ENCODE measurements at places on chromosomes 5 and 9.
A peak's percentile ranks its signal among the peaks of the same experiment; 100 is the strongest.

- no peak for DNase-seq
Observed at GRCh38 chr5:15260356-15261268, 239.4 kb upstream of the FBXL7 start.

- no peak for DNase-seq
Observed at GRCh38 chr9:15512889-15513288, 2.1 kb upstream of the PSIP1 start.

- DNase-seq: no peak
Observed at GRCh38 chr5:74562122-74562521, 78.4 kb downstream of the ENC1 start.

- DNase-seq: no peak
Observed at GRCh38 chr5:138832218-138832617, 42.9 kb downstream of the LRRTM2 start.

DNA sequence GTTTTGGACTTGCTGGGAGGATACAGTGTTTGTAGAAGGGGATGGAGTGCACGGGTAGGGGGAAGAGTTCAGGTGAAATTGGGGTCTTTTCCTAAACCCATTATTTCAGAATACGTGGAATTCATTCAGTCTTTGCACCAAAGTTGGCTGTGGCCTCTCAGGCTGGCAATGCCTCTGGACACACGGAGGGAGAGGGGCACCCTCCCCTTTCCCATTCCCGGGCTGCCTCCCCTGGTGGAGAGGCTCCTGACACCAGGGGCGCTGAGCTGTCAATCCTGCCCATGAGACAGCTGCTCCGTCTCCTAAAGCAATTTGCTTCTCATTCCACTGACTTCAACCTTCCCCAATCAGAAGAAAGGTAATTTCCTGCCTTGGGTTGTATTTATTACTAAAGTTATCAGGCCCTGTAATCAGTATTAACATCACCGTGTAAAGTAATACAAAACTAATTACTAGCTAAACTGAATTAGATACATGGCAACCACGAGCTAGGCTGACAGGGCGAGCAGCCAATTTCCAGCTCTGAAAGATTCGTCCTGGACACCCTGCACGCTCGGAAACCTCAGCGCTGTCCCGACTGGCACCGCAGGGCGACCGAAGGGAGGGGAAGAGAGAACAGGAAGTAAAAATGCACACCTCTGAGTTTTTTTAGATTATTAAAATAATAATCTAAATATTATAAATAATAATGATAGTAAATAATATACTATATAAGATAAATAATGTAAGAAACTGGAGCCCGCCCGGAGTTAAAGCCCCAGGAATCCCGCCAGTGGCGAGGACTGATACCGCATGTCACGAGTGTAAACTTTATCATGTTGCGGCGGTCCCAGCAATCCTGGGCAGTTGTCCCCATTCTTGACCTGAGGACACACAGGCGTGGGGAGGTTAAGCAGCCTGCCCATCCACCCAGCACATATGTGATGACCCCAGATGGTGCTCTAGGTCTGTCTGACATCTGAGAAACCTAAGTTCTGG, 6.9 kb upstream of the OLFM1 start:
- DNase-seq: no peak

- no peak for DNase-seq
Observed at GRCh38 chr9:131020862-131021261, 11.9 kb downstream of the LAMC3 start.

GRCh38 chr9:126965077-126965476, 50.5 kb downstream of the RALGPS1 start:
- no peak for DNase-seq

DNA sequence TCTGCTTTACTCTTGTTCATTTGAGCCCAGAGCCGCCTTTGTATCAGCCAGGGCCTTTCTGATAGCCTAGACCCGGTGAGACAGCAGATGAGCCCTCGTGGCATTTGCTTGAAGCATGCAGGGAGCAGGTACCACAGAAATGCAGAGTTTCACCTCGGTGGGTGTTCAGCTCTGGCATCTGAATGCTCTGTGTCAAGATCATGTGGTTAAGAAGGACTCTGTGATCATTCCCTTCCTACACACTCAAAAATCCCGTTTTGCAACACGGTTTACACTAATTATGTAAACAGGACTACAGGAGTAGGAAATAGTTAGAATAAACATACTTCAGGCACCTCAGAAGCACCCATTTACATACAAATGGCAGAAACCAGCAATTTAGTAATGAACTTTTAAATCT, 67.2 kb downstream of the MVB12B start:
- DNase-seq: no peak

DNA sequence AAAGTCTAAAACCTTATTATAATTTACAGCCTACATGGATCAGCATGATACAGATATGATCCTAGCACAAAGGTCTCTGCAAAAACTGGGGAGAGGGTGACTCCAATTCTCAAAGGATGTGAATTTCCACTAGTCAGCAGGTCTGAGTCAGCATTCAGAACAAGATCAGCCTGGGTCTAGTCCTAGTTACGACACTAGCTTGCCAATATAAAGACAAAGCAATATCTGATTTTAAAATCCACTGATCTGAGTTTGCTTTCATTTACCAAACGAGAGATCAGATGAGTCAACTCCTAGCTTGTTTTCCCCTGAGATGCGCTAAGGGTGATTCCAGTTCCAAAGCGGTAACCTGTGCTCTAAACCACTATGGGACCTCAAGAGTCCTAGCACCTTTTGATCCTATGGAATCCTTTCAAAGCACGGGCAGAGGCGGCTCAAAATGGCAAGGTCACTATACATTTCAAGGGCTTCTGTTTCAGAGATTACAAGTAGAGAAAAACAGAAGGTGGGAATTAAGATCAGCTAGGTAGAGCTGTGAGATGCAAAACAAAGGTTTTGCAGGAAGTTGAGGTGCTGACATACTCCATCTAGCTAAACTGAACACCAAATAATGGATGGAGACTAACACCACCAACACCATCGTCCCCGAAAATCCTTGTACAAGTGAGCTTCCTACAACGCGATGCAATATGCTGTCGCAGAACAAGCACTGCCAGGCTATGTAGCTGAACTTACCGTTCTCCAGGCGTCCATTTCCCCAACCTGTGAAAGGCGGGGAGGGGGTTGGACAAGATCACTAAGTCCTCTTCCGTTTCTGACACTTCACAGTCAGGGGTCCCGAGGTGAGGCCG, 906 bp downstream of the SLC25A51 start:
- DNase-seq: no peak

- no peak for DNase-seq
Observed at GRCh38 chr9:137211532-137211931, 6.0 kb downstream of the NDOR1 start.

DNA sequence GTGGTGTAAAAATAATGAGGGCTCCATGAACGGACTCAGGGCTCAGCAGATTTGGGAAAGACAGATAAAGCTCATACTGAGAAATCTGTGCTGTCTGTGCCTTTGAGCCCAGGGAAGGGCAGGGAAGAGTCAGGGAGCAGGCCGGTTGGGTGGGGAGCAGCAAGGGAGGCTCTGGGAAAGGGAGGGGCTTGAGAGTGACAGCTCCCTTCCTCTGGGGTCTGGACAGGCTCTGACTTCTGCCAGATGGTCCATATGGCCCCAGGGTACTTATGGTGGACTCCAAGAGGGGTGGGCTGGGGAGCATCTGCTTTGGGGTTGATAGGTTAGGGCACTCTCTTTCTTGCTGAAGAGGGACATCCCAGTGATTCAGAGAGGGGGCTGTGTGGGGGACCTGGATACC, 2.1 kb downstream of the NPR2 start:
- DNase-seq: no peak

GRCh38 chr9:27929841-27930240, 356.6 kb upstream of the C9orf72 start:
- DNase-seq: no peak

DNA sequence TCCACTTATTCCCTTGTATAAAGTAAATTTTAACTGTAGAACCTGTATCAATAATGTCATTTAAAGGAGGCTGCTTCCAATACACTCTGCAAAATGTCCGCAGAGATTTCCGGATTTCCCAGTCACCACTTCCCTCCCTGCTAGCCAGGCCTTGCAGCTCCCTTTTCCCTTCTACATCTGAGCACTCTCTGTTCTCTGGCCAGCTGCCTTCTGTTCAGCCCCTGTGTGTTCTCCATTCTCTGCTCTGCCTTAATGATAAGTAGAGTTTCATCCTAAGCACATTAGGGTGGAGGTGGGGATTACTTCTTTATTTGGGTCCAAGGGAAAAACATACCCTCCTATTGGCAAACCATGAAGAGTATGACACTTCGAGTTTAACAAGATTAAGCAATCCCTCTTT, 719.6 kb upstream of the WWC1 start:
- no peak for DNase-seq

DNA sequence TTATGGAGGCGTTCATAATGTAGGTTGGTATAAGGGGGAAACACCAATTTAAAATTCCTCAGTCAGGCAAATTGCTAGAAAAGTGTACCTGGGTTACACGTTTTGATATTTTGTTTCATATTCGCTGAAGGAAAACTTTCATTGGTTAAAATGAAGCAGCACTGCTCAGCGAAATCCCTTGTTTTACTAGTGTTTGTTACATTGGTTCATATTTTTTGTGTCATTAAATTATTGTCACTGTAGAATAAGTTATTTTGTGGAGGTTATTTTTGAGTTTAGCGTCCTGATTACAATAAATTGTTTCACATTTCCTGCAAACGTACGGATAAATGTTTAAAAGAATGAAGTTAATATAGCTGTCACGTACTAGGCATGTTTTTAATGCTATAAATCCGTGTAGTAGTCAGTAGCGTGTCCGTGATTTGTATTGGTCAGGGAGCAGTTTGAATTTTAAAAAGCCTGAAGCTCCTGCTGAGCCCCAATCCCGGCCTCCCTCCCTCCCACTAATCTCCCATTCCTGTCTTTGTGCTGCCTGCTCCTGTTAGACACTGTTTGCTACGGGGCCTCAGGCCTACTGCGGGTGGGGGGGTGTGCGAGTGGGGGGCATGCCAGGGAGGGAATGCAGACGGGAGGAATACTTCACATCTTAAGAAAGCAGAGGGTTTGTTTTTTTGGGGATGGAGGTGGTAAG, 2.0 kb downstream of the NIPBL start:
- no peak for DNase-seq

GRCh38 chr5:142872795-142873194, 102.6 kb downstream of the ARHGAP26 start:
- no peak for DNase-seq

- peak; percentile 3 for DNase-seq
Observed at GRCh38 chr5:154444556-154445421, 1.0 kb upstream of the SAP30L start.

DNA sequence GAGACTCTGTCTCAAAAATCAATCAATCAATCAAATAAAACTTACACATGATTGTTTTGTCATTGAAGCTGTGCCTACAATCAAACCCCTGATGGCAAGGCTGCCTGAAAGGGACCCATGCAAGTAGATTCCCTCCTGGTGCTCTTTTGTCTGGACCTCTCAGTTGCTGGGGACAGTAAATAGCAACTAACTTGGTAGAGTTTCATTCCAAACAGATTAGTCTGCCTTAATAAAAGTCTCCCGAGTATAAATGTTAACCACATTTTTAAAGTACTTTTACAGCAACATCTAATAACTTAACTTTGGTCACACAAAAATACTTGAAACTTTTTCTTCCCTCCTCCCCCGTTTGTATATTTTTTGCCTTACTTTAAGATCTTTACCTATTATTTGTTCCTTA, 105.5 kb downstream of the FEM1C start:
- DNase-seq: no peak

GRCh38 chr9:33619666-33620404, 95.8 kb downstream of the ANKRD18B start:
- DNase-seq: no peak

DNA sequence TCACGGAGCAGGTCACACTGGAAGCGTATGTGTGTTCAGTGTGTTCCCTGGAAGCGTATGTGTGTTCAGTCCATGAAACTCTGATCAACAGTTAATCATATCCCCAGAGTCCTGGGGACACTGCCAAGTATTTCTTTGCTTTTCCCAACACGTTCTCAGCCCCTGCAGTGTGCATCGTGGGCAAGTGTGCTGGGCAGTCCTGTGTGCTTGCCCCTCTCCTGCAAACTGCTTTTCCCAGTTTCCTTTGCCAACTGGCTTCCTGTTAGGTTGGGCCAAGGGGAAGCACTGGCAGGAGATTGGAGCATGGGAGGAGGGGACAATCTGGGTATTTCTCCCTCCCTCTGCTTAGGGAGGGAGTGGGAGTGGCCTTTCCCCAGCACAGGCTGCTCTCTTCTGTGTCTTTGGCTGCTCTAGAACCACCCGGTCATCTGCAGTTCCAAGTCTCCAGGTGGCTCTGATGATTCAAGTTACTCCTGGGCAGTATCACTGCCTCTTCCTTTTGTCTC, 36.8 kb upstream of the NEK6 start:
- no peak for DNase-seq

- no peak for DNase-seq
Observed at GRCh38 chr5:171989946-171990712, 16.3 kb downstream of the FBXW11 start.

GRCh38 chr5:149904293-149904886, 40.2 kb downstream of the PDE6A start:
- DNase-seq: no peak

- DNase-seq: no peak
Observed at GRCh38 chr9:137376386-137376785, 46.6 kb downstream of the EXD3 start.

DNA sequence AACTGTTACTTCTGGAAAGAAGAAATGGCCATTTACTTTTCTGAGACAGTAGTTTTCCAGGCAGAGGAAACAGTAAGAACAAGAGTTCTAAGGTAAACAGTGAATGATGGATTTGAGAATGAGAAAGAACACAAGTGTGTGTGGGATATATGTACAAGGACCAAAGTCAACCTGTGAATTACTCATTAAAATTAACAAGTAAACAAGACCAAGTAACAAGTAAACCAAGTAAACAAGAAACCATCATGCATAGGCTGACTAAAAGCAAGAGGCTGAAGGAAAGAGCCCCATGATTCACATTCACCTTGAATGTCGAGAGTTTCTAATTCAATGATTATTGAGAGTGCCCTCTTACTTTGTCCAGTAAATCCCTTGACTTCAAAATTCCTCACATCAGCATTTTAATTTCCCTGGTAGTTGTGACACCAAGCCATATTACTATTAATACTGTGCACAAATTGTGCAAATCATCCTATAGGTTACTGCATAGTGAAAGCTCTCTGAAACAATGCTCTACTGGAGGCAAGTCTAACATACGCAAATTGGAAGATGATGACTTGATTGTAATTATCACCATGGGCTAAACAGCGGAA, 9.8 kb upstream of the MARCOL start:
- no peak for DNase-seq

DNA sequence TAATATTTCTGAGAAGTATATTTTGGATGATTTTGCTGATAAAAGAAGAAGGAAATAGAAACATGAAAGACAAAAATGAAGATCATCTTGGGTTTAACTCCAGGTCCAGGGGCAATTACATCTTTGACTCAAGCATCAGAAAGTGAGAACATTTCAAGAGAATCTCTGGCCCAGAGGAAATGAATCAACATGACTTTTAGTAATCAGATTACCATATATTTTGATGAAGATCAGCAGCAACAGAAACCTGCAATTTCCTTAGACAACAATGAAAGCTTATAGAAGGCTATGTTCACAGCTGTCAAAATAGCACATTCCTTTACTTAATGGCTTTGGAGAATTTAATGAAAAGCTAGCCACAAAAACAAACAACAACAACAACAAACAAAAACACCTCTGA, 638.1 kb downstream of the EFNA5 start:
- no peak for DNase-seq

GRCh38 chr5:116452774-116453368, 121.8 kb downstream of the SEMA6A start:
- no peak for DNase-seq

GRCh38 chr9:15306068-15306756, 804 bp downstream of the TTC39B start:
- peak; percentile 57 for DNase-seq

- no peak for DNase-seq
Observed at GRCh38 chr9:5569409-5569808, 59.1 kb downstream of the PDCD1LG2 start.
